ENCODE measurements at places on chromosomes 2 and 18. TPM values are rescaled to one million over a fixed set of nuclear protein-coding genes. Genes with fewer than 3 reads are reported as not detected.

TMEM163 gene
- total RNA-seq, result 1.9 TPM

DYNC2LI1 gene
- total RNA-seq, result 15.3 TPM

DNAH7 gene
- under 0.01 TPM for total RNA-seq

PARD6G gene
- 0.97 TPM for total RNA-seq

EMILIN1 gene
- total RNA-seq, result 1.9 TPM

CD8B2 gene
- not detected for total RNA-seq
